ENCODE measurements at places on chromosomes 12 and 14. TPM values are rescaled to one million over a fixed set of nuclear protein-coding genes. Genes with fewer than 3 reads are reported as not detected.
A peak's percentile ranks its signal among the peaks of the same experiment; 100 is the strongest.

DNA sequence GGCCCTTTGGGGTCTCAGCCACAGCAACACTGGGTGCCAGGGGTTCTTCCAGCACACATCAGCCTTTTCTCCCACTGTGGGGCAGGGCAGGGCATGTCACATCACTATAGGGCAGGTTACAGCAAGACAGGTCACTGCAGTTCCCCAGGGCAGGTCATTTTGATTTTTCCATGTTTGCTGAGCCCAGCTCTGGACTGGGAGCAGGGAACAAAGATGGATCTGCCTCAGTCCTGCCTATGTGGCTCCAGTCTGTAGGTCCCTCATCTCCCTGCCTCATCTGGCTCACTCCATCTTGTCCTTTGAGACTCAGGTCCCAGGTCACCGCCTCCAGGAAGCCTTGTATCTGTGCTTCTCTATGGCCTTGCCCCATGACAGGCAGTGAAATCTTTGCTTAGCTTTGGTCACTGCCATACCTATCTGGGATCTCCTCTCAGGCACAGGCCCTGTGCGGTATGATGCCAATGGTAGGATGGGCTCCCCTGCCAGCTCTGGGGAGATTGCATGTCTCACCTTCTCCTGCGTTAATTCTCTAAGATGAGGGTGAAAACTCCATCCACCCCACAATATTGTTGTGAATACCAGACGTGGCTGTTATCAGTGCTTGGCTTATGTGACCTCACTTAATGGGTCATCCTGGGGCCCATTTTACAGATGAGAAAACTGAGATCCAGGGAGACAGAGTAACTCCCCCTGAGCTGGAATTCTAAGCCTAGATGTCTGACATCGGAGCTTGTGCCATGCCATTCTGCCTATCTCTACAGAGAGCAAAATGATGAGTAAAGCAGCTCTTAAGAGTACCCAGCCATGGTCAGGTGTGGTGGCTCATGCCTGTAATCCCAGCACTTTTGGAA, 1.5 kb downstream of the SERPINA6 start:
- no peak for DNase-seq

DNA sequence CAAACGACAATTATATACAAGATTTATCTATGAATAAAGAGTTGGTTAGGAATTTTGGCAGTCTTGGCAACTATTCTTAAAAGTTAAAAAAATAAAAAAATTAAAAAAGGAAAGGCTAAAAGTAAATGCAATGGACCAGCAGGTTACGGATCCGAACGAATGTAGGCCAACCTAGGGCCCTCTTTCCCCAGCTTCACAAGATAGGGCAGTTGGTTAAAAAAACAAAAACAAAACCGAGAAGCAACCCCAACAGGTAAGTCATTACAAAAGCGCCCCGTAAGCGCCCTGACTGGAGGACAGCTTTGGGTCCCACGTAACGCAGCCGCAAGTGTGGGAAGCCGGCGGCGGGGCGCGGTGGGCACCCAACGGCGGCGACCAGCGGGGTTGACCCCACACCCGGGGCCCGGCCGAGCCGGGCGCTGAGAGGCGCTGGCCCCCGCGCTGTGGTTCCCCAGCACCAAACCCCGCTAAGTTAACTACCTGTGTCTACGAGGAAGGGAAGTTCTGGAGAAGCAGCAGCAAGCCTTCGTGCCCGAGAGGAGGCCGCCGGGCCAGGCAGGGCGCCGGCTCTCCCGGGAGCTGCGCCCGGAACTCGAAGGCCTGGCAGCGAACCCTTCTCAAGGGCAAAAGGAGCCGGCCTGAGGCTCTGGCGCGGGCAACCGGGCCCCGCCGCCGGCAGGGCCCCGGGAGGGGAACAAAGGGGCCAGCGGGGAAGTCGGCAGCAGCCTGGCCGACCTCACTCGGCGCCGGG, 882 bp downstream of the HECTD1 start:
- peak; percentile 75 for DNase-seq

- DNase-seq = no peak
Measured at GRCh38 chr12:120062976-120063579, 53.5 kb downstream of the RAB35 start.

- no peak for DNase-seq
Measured at GRCh38 chr12:106452309-106452708, 94.8 kb downstream of the POLR3B start.

- DNase-seq = no peak
Measured at GRCh38 chr12:41930866-41931437, 213.7 kb downstream of the GXYLT1 start.

GRCh38 chr12:42508913-42509460, 80.6 kb downstream of the PRICKLE1 start:
- no peak for DNase-seq

DNA sequence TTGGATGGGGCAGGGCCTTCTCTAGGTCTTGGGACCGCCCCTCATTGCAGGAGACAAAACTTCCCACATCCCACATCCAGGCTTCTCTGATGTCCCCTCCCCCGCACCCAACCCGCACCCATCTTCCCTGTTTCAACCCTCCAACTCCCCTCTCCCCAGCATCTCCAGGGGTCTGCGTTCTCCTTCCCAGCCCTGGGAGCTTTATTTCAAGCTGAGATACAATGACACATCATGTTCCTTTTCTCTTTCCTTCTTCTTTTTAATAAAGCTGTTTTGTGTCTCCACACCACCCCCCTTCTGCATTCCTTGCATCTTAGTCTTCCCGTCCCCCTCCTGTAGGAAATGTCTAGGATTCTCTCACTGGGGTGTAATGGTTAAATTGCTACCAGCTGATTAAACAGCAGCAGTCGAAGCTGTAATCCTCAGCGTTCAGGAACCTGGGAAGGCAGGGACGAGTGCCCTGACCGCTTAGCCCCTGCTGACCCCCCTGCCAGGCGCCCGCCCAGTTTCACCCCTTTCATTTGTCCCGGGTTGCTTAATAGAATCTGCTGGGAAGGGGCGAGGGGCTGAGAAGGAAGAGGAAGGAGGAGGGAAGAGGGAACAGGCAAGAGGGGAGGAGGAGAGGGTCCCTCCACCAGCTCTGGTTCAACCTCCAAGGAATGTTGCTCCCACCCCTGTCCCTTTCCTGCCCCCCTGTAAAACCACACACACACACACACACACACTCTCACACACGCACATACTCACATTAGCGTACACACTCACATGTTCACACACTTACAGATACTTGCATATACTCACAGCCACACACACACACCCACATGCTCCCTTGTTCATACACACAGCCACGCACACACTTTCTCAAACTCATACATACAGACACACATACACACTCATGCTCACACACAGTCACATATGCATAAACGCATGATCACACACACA, 104.5 kb upstream of the MED13L start:
- DNase-seq = no peak

DNA sequence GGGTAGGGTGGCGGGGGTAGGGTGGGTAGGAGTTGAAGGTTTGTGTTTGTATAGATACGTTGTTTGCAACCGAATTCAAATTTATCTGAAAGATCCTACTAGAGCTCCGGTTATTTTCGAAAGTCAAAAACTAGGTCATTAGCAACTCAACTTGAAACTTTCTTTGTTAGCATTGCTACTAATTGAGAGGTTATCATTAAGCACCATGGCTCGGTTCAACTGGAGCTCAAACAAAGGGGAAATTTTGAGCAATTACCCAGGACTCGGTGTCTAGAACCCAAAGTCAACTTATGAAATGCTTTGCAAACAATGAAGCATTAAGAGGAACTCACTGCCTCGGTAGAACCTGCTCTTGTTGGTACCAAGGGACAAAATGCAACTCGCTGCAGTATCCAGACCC, 207.7 kb downstream of the BCAT1 start:
- DNase-seq = no peak

- DNase-seq = no peak
Measured at GRCh38 chr14:71629765-71630492, 302.3 kb upstream of the RGS6 start.

- no peak for DNase-seq
Measured at GRCh38 chr12:71046215-71046614, 111.6 kb downstream of the TSPAN8 start.

- no peak for DNase-seq
Measured at GRCh38 chr14:30395065-30395464, 163.9 kb upstream of the G2E3 start.

- no peak for DNase-seq
Measured at GRCh38 chr12:28958553-28959195, 190.4 kb upstream of the FAR2 start.

DNA sequence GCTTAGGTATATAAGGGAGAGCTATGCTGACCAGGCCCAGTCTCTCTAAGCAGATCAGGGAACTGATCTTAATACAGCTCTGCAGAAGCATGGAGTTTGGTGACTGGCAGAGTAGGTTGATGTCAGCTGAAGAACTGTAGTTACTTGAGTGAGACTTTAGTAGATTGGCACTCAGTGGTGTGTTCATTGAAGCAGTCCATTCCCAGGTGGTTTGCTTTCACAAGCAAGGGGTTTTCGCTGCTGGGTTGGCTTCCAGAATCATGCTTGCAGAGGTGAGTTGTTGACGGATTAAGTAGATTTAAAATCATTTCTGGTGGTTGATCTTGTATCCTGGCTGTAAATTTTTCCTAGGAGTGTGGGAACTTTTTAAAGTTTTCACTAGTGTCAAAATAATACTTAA, 6.5 kb upstream of the DHRS7 start:
- DNase-seq = no peak

- no peak for DNase-seq
Measured at GRCh38 chr14:96055065-96055752, 16.0 kb downstream of the C14orf132 start.

DNA sequence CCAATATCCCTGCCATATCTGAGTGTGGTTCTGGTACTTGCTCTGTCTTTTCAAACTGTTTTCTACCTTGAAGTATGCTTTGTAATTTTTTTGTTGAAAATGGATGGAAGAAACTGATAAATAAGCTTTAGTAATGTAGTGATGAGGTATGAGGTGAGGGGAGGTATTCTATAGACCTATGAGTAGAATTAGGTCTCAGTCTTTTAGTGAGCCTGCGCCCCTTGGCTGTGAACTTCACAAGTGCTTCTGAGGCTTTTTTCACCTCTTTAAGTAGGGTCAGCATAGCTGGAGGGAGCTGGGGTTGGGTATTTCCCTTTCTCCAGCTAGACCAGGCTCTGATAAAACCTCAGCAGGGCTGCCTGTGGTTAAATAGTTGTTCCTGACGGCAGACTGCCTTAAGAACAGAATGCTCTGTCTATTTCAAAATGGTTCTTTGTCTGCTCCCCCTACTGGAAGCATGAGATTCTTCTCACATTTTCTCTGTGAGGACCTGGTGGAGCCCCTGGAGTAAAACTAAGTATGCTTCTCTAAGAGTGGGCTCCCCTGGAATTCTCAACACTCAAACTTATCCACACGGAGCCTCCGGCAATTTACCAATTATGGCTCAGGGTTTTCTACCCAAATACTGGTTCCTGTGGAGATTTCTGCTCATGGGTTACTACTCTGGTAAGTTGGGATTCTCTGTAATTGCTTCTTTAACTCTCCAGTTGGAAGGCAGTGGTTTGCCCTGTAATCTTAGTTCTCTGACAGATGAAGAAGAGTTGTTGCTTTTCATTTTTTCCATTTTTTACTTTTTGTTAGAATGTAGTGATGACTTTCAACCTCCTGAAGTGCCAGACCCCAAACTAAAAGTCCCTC, 13.1 kb downstream of the KRT5 start:
- DNase-seq = no peak

- DNase-seq = no peak
Measured at GRCh38 chr12:26331960-26332359, 136.6 kb downstream of the SSPN start.

GRCh38 chr12:103930034-103930786, at the start of gene HSP90B1:
TSS of gene HSP90B1 (plus strand) at chr12:103930410. CDS start at chr12:103930516, 106 bp downstream.
- DNase-seq = peak; percentile 100

DNA sequence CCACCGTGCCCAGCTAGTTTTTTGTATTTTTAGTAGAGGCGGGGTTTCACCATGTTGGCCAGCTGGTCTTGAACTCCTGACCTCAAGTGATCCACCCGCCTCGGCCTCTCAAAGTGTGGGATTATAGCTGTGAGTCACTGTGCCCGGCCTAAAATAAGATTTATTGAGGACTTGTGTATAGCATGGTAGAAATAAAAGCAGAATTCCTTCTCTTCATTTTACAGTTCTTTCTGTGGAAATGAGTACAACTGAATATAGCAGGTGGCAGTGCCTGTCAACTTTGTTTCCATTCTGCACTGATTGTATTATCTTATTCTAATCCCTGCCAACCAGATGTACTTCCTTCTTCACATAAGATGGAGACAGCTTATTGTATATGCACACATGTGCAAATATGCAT, 41.0 kb downstream of the DIP2B start:
- DNase-seq = no peak

DNA sequence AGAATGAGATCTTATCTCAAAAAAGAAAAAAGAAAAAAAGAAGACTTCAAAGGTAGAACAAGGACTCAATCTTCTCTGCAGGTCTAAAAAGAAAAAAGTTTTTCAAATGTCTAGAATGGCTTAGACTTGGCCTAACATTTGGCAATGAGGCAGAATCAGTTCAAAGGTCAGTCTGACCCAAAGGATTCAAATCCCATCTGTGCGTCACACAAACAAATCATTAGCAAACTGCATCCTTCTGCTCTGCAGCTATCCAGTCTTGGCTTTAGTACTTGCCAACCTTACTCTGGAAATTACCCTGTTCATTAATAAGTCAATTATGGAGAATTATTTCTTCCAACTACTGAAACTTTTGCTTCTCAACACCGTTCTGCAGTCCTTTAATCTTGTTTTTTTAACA, 3.1 kb downstream of the YAF2 start:
- no peak for DNase-seq

- DNase-seq = no peak
Measured at GRCh38 chr12:27971606-27972005, 927 bp downstream of the PTHLH start.

DNA sequence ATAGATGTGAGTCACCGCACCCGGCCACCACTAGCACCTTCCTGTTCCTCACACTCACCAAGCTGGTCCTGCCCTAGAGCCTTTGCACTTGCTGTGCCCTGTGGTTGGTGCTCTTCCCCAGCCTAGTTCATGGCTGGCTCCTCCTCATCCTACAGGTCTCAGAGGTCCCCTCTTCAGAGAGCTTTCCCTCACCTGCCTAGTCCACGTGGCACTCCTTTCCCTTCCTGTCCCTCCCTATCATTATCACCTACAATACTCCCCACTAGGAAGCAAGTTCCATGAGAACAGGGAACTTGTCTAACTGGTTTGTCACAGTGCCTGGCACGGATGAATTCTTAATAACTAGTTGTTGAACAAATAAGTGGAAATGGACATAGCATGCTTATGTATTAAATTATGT, 24.0 kb upstream of the TMED10 start:
- no peak for DNase-seq

The RPL6 gene
- total RNA-seq = 778 TPM

The RNU4-1 gene
- 780 TPM for total RNA-seq

The KSR2 gene
- total RNA-seq = not detected

The FSCB gene
- not detected for total RNA-seq

The LIN7A gene
- total RNA-seq = 0.63 TPM

The FAM222A gene
- 0.70 TPM for total RNA-seq

The HOXC12 gene
- not detected for total RNA-seq

The LGR5 gene
- not detected for total RNA-seq

The PROX2 gene
- 0.44 TPM for total RNA-seq

The PLEKHD1 gene
- total RNA-seq = 0.12 TPM
